Skin of body (tissue), 3 donors: ENCODE measurements at places on chromosomes 3 and 15. TPM values are rescaled to one million over a fixed set of nuclear protein-coding genes. Genes with fewer than 3 reads are reported as not detected.

The SLC28A1 gene
- total RNA-seq = not detected

The ATXN7 gene
- 27.0 TPM for total RNA-seq

The HSPBAP1 gene
- 8.0 TPM for total RNA-seq

The SLC24A5 gene
- 3.6 TPM for total RNA-seq

The PLSCR4 gene
- total RNA-seq = 54.4 TPM

The CYP8B1 gene
- not detected for total RNA-seq

The PPARG gene
- 72.8 TPM for total RNA-seq

The TP63 gene
- total RNA-seq = 86.9 TPM

The C3orf20 gene
- not detected for total RNA-seq

The UQCC5 gene
- total RNA-seq = 1.4 TPM

The UROC1 gene
- total RNA-seq = not detected

The CPNE9 gene
- total RNA-seq = 0.39 TPM

The CFAP44 gene
- 11.5 TPM for total RNA-seq

The ATP13A4 gene
- total RNA-seq = 22.4 TPM

The MFSD1 gene
- total RNA-seq = 62.8 TPM

The CLEC3B gene
- total RNA-seq = 54.6 TPM

The GJD2 gene
- not detected for total RNA-seq
